ENCODE measurements at places on chromosomes 5 and 9. TPM values are rescaled to one million over a fixed set of nuclear protein-coding genes. Genes with fewer than 3 reads are reported as not detected.

The IL4 gene
- total RNA-seq: not detected

The SURF4 gene
- total RNA-seq: 315 TPM

The KIAA1958 gene
- total RNA-seq: 10.0 TPM

The PCDHAC2 gene
- total RNA-seq: not detected

The TMEM252 gene
- total RNA-seq: not detected

The DNAJA1 gene
- total RNA-seq: 132 TPM

The BHMT2 gene
- not detected for total RNA-seq

The PFN3 gene
- total RNA-seq: not detected

The LRRC19 gene
- total RNA-seq: not detected

The IL31RA gene
- not detected for total RNA-seq
